Psoas muscle (tissue), 8 donors: ENCODE measurements at places on chromosomes 11 and 22. TPM values are rescaled to one million over a fixed set of nuclear protein-coding genes. Genes with fewer than 3 reads are reported as not detected.

GRCh38 chr11:82995754-82996398, 75.8 kb downstream of the RAB30 start:
- H3K4me1 ChIP-seq = peaks cover 61% of the 10 kb centered on the region
- H3K4me3 ChIP-seq = peak overlapping the region; percentile 34
- H3K36me3 ChIP-seq = no peaks in the 10 kb centered on the region
- DNase-seq = peak; percentile 57
- no peaks in the 10 kb centered on the region for H3K27me3 ChIP-seq
- peak overlapping the region; percentile 66 for H3K27ac ChIP-seq

DNA sequence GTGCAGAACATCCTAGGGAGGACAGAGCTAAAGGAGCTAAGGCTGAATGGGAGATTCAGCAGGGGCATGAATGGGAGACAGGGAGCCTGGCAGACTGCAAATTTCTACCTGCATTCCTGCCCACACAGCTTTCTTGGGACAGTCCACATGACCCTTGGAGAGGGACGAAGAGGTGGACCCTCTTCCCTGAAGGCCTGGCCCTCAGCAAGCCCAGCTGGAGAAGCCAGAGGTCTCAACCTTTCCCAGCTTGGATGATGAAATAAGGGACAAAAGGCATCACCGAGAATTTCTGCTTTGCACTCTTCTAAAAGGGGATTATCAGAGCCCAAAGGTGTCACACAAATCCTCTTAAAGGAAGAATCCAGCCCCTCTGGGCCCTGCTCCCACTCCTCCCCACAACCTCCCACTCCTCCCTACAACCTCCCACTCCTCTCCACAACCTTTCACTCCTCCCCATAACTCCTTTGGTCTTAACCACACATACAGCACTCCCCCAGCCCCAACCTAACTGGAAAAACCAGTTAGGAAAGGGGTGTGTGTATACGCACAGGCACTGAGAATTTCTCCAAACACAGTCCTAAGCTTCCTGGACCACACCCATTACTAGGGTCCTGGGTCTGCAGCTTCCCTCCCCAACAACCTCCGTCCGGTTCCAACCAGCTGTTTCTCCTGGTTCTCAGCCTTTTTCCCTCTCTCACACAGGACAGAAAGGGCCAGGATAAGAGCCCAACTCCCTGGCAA, 38.4 kb downstream of the RPL27A start:
- peaks cover 45% of the 10 kb centered on the region for H3K4me1 ChIP-seq
- H3K27me3 ChIP-seq = no peaks in the 10 kb centered on the region
- H3K36me3 ChIP-seq = no peaks in the 10 kb centered on the region
- no peak overlapping the region for H3K4me3 ChIP-seq
- no peak for DNase-seq
- H3K27ac ChIP-seq = peak overlapping the region; percentile 74

DNA sequence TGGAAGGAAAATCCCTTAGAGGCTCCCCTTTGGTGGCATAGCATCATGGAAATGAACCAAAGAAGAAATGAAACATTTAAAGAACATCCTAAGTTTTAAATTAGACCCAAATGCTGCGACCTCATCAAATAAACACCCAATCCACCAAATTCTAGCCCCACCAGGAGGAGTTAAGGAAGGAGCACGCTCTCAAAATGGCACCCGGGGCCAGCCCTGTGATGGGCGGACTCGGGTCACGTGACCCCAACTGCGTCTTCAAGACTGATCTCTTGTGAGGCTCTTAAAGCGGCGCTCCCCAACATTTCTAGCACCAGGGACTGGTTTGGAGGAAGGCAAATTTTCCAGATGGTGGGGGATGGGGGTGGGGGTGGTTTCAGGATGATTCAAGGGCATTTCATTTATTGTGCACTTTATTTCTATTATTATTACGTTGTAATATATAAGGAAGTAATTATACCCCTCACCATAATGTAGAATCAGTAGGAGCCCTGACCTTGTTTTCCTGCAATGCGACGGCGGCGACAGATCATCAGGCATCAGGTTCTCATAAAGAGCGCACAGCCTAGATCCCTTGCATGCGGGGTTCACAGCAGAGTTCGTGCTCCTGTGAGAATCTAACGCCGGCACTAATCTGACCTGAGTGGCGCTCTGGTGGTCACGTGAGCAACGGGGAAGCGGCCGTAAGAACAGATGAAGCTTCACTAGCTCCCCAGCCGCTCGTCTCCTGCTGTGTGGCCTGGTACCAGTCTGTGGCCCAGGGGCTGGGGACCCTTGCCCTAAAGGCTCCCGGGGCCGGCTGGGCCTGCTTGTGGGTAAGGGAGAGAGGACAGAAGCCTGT, 90.6 kb upstream of the SLC22A12 start:
- DNase-seq = peak; percentile 68
- H3K27ac ChIP-seq = no peak overlapping the region
- H3K27me3 ChIP-seq = peaks cover 5% of the 10 kb centered on the region
- no peak overlapping the region for H3K4me3 ChIP-seq

DNA sequence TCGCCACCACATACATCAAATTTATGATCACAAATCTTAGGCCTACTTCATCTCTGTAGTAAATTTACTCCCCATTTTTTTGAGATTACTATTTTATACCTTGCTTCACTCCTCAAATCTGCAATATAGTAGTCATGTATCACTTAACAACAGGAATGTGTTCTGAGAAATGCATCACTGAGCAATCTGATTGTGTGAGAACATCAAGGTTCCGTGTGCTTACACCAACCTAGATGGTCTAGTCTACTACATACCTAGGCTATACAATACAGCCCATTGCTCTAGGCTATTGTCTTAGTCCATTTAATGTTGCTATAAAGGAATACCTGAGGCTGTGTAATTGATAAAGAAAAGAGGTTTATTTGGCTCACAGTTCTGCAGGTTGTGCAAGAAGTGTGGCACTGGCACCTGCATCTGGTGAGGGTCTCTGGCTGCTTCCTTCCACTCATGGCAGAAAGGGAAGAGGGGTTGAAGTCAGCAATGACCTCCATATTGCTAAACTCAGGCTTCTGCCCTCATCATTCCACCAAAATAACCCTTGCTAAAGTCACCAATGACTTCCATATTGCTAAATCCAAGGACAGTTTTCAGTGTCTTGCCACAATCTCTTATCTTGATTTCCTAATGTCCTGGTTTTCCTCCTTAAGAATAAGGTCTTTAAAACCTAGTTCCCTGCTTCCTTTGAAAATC, 140.3 kb downstream of the RBFOX2 start:
- no peak for DNase-seq
- peaks cover 59% of the 10 kb centered on the region for H3K4me1 ChIP-seq
- no peaks in the 10 kb centered on the region for H3K36me3 ChIP-seq
- H3K4me3 ChIP-seq = no peak overlapping the region
- H3K27me3 ChIP-seq = no peaks in the 10 kb centered on the region

DNA sequence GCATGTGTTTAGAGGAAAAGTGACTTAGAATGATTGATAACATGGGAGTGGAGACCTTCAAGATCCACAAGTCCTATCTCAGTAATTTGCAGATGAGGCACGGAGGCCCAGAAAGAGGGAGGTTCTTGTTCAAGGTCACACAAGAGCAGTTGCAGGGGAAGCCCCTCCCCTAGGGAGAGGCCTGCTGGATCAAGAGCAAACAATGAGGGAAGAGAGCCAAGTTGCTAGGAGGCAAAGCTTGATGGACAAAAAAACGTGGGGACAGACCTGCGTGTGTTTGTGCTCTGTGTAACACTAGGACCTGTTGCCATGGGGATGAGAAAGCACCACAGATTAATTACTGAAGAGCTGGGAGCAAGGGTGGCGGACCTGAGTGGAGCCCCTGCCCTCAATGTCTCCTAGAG, 6.4 kb upstream of the MFRP start:
- H3K36me3 ChIP-seq = peaks cover 32% of the 10 kb centered on the region
- H3K4me1 ChIP-seq = peaks cover 10% of the 10 kb centered on the region
- DNase-seq = no peak
- H3K27me3 ChIP-seq = no peaks in the 10 kb centered on the region
- H3K27ac ChIP-seq = no peak overlapping the region
- no peak overlapping the region for H3K4me3 ChIP-seq

DNA sequence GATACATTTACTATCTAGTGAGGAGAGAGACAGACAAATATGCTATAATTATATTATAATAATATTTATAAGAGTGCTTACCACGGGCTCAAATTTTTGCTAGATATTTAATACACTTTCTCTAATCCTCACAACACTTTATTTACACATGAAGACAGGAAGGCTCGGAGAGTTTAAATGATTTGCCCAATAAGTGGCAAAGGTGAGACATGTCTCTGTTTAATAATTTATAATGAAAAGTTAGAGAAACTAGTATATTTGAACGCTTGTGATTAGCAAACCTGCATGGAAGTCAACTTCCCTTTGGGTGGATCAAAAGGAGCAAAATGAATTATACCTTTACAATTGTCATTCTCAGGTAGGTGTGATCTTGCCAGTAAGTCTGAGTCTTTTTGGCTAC, 55.4 kb downstream of the POLD3 start:
- H3K4me1 ChIP-seq = no peaks in the 10 kb centered on the region
- H3K27me3 ChIP-seq = no peaks in the 10 kb centered on the region
- H3K4me3 ChIP-seq = no peak overlapping the region
- H3K27ac ChIP-seq = no peak overlapping the region
- H3K36me3 ChIP-seq = no peaks in the 10 kb centered on the region
- DNase-seq = no peak

DNA sequence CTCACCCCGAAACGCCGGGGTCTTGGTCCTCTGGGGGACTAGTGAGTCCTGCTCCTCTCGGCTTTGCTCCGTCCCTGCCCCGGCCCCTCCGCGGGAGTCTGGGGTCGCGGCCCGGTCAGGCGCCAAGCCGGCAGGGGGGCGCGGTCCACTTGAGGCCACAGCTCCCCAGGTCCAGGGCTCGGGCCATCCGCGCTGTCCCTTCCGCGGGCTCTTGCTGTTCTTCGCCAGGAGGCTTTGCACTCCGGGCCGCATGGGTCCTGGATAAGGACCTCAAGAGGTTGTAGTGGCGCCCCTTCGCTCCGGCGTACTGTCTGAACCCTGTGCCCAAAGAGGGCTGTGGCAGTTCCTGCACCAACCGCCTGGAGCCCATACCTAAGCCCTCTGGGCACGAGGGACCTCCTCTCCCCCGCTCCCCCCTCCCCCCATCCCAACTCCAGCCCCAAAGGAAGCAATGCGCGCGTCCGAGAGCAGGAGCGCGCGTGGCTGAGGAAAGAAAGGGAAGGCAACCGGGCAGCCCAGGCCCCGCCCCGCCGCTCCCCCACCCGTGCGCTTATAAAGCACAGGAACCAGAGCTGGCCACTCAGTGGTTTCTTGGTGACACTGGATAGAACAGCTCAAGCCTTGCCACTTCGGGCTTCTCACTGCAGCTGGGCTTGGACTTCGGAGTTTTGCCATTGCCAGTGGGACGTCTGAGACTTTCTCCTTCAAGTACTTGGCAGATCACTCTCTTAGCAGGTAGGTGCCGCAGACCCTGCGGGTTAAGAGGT, at the start of gene ADM:
TSS of gene ADM (plus strand) at position 579 of the 767 bp plus-strand sequence. CDS start 628 bp downstream, outside the sequence.
- DNase-seq = peak; percentile 93
- H3K4me3 ChIP-seq = peak within 1 kb of the TSS; percentile 84
- H3K27me3 ChIP-seq = no peaks in the 10 kb centered on the region
- no peaks in the 10 kb centered on the region for H3K36me3 ChIP-seq
- peak within 1 kb of the TSS; percentile 86 for H3K27ac ChIP-seq
- H3K4me1 ChIP-seq = peaks cover 23% of the 10 kb centered on the region

VEGFB gene
- total RNA-seq = 77.0 TPM

DNA sequence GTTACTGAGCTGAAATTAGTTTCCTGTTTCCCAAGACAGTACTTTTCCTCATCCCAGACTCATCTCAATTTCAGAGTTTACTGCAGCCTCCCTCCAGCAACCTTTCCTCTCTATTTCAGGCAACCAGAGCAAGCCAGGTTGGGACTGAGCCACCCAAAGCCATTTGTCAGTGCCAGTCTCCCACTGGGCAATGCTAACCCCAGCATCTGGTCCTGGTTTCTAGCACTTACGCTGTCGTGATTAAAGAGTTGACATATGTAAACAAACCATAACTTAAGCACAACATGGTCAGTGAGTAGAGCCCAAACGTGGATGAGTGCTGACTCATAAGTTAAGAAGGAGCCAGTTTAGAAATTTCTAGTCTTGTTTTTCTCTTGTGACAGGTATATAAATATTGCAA, 119.6 kb upstream of the BLID start:
- DNase-seq = peak; percentile 84
- H3K4me1 ChIP-seq = peaks cover 15% of the 10 kb centered on the region
- no peaks in the 10 kb centered on the region for H3K36me3 ChIP-seq
- no peaks in the 10 kb centered on the region for H3K27me3 ChIP-seq
- H3K4me3 ChIP-seq = no peak overlapping the region

DNA sequence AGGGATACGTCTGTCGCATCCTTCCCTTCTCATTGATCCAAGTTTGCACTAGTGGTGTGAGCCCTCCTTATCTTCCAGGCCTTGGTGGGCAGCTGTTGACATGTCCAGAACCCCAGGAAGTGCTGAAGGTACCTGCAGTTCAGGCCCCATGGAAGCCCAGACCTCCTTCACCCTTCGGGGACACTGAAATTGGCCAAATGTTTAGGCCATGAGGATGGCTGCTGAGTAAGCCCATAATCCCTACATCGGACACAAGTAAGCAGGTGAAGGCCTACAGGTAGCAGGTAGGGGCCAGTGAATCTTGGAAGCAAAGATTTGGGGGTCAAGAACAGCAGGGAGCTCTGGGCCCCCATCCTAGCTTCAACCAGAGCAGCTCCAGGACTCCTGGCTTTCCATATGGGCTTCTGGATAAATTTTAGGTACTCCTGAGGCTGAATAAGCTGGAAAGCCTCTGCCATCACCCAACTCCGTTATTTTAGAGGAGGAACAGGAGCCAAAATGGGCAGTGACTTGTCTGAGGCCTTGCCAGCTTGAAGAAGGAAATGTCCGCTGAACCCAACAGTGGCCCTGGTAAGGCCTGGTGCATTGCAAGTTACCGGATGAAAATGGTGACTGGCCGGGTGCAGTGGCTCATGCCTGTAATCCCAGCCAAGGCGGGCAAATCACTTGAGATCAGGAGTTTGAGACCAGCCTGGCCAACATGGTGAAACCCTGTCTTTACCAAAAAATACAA, 45.2 kb downstream of the MORC2 start:
- H3K27ac ChIP-seq = no peak overlapping the region
- H3K27me3 ChIP-seq = no peaks in the 10 kb centered on the region
- DNase-seq = no peak
- H3K4me3 ChIP-seq = no peak overlapping the region
- H3K36me3 ChIP-seq = peaks cover 47% of the 10 kb centered on the region
- peaks cover 4% of the 10 kb centered on the region for H3K4me1 ChIP-seq

- peaks cover 2% of the 10 kb centered on the region for H3K36me3 ChIP-seq
- peaks cover 9% of the 10 kb centered on the region for H3K4me1 ChIP-seq
- DNase-seq = no peak
- H3K27me3 ChIP-seq = no peaks in the 10 kb centered on the region
- H3K4me3 ChIP-seq = no peak overlapping the region
Observed at GRCh38 chr11:10511181-10511621, 29.8 kb downstream of the RNF141 start.

FAT3 gene
- total RNA-seq = 0.11 TPM
